ENCODE measurements at places on chromosomes 7 and 10.
A peak's percentile ranks its signal among the peaks of the same experiment; 100 is the strongest.

DNA sequence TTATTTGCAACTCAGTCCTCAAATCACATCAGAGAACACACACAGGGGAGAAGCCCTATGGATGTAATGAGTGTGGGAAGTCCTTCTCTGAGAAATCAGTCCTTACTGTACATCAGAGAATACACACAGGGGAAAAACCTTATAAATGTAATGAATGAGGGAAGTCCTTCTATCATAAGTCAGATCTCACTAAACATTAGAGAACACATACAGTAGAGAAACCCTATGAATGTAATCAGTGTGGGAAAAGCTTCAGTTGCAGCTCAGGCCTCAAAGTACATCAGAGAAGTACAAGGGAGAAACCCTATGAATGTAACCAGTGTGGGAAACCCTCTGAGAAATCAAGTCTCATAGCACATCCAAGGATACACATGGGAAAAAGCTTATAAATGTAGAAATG lies 39.0 kb upstream of the ZNF248 start:
- no peak for DNase-seq

DNA sequence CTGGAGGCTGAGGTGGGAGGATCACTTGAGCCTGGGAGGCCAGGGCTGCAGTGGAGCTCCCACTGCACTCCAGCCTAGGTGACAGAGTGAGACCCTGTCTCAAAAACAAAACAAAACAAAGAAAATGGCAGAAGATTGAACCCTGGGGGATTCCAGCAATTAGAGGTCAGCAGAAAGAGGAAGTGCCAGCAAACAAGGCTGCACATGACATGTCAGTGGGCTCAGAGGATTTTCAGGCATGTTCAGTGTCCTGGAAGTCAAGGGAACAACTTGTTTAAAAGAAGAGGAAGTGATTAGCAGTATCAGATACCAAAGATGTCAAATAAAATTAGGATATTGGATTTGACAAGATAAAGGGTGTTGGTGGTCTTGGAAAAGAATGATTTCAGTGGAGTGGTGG lies 32.3 kb downstream of the RAB18 start:
- DNase-seq = no peak

- DNase-seq = no peak
Observed at GRCh38 chr10:132104471-132105301, 38.9 kb downstream of the JAKMIP3 start.

- no peak for DNase-seq
Observed at GRCh38 chr10:35723059-35723458, 81.0 kb upstream of the FZD8 start.

- DNase-seq = no peak
Observed at GRCh38 chr7:15508258-15508657, 53.6 kb downstream of the AGMO start.

DNA sequence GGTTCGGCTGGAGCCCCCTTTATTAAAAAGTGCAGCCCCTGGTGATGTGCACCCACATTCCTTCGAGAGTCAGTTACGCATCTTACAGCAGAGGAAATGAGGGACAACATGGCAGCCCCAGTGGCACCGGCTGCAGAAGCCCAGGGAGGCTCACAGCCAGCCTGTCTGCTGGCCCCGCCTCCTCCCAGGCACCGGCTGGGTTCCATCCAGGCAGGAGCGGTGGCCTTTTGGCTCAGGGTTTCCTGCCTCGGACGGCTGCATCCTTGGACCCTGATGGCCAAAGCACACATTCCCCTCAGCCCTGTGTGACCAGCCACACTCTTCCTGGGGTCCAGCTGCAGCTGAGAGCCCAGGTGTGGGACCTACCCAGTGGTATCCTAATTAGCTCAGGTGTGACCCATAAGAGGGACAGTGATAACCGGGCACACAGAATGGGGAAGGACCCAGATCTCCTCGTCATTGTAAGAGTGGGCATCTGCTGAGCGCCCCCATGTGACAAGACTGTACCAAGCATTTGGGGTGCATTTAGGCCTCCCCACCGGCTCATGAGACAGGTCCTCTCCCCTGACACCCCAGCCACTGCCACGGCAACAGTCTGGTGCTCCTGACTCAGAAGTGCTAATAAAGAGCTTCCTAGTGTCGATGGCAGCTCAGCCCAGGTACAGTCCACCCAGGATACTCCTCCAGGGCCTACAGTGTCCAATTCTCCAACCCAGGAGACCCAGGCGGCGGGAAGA lies 63.3 kb upstream of the CHST15 start:
- no peak for DNase-seq

- no peak for DNase-seq
Observed at GRCh38 chr7:42180806-42181205, 56.2 kb downstream of the GLI3 start.

- no peak for DNase-seq
Observed at GRCh38 chr10:8830876-8831275, 776.4 kb downstream of the GATA3 start.

DNA sequence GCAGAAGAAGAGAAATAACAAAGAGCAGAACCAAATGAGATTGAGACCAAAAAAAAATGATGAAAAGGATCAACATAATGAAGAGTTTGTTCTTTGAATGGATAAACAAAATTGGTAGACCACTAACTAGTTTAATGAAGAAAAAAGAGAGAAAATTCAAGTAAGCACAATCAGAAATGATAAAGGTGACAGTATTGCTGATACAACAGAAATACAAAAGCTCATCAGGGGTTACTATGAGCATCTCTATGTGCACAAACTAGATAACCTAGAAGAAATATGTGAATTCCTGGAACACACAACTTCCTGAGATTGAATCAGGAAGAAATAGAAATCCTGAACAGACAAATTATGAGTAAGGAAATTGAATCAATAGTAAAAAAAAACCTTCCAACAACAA lies 157.1 kb downstream of the ZEB1 start:
- no peak for DNase-seq

GRCh38 chr7:80411621-80412020 lies 100.2 kb downstream of the GNAT3 start:
- DNase-seq = no peak

- DNase-seq = no peak
Observed at GRCh38 chr7:93008833-93009232, 108.9 kb downstream of the SAMD9 start.

DNA sequence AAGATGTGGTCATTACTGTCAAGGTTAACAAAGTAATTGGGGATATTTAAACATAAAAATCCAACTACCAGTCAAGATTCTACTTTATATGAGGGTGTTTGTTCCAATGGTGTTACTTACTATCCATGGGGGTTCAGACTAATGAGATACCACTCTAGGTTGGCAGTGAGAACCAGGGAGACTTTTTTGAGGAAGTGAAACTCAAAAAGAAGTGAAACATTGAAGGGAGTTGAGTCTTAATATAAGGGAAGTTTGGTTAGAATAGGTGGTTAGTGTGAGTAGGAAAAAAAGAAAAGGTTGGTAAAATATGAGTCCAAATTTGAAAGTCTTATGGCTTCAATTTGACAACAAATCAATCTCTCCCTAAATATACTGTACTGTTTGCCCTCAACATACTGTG lies 123.6 kb upstream of the ANK3 start:
- no peak for DNase-seq

DNA sequence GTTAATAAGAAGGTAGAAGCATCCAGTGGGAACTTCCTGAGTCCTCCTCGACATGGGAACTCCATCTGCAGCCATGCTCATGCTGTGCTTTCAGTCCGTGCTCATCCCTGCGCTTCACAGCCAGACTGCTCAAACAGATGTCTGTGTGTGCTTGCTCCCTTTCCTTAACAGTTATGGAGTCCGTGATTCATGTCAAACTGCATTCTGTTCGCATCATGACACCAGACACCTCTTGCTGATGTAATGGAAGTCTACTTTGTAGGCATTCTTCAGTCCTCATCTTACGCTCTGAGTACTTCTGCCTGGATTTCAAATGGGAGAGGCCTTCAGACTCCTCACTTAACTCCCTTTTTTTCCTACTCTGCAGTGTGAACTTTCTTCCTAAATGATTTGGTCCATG lies 304.9 kb downstream of the SUGCT start:
- no peak for DNase-seq

- no peak for DNase-seq
Observed at GRCh38 chr10:118998183-118998582, 31.3 kb upstream of the NANOS1 start.

- no peak for DNase-seq
Observed at GRCh38 chr7:30845426-30846135, 66.1 kb upstream of the AQP1 start.

DNA sequence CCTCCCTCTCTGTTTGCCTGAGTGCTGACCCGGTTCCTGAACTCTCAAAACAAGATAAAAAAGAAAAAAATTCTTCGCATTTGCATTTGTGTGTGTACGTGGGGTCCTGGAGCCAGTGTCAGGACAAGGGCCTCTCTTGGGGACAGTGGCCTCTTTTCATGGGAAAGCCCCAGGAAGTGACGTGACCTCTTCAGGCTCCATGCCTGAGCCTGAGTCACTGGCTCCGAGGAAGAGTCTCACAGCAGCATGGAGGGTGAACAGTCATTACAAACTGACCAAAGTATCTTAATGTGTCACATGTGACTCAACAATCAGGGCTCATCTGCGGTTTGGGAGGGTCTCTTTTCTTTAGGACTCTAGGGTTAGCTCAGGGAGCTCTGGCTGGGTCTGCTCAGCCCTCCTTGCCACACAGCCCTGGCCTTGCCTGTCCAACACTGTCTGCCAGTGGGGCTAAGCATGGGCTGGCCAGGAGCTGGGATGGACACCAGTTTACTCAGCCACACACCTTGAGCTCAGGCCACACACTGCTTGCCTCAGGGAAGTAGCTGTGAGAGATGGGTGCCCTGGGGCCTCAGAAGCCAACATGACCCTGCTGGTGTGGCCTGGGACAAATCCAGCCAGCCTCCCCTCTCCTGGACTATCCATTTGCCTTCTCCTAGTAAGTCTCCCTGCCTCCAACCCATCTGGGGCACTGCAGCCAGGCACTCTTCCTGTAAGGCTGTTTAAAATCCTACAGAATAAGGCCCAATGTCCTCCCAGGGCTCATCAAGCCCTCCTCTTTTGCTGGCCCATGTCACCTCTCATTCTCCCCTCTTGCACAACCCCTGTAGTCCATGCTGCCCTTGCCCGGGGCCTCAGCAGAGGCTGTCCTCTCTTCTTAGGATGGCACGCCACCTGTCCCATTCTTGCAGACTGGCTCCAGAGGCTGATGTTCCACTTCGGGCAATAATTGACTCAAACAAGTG lies 10.5 kb downstream of the TMEM273 start:
- DNase-seq = peak; percentile 34

DNA sequence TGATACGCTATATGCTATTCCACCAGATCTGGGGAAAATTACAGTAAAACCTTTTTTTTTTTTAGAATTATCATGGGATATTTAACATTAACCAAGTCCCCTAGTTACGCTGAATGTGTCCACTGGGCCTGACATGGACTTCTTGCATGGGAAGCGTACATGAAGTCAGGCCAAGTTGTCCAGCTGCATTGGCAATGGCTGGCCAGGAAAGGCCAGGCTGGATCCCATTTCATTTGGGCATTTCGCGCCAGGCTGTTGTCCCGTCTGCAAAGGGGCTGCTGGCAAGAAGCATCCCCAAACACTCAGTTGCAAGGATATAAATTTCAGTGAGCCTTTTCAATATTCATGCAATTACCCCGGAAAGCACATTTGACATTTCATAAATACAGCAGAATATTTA lies 933.3 kb downstream of the GRID1 start:
- no peak for DNase-seq

- DNase-seq = no peak
Observed at GRCh38 chr10:103111031-103111917, 81.8 kb downstream of the NT5C2 start.

DNA sequence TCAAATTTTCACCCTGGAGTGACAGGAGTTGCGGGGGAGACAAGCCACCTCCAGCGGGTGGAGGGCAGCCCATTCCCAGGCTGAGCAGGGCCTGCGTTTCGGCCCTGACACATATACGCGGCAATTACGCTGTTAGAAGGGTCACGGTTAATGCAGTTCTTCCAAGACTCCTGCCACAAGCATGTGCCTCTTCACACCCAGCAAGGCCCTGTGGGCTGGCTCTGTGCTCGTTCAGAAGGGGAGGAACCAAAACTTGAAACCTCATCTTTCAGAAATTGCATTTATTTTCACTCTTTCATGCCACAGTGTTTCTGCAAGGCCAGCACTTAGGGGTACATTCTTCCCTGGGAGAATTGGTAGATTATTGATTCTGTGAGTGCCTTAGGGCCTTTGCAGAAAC lies 24.7 kb downstream of the LRMDA start:
- DNase-seq = no peak

DNA sequence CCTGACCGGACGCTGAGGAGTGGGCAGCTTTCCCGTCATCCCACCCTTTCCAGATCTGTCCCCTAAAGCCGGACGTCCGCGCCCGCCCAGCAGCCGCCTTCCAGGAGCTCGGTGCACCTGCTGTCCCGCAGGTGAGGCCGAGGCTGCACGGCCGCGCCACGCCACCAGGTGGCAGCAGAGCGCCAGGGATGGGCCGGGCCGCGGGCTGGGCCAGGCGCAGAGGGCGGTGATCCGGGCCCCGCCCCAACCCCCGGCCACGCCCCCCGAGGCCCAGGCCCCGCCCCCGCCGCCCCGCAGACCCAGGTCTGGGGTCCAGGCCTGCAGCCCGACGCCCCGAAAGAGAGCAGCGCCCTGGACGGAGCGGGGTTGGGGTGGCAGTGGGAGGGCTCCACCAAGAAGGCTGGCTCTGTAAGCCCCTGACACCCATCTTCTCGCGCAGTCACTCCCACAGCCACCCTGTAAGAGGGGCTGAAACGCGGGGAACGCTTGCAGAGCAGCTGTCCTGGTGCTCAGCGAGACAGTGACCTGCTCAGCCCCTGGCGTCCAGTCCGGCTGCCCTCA lies 32.2 kb downstream of the FOXL3 start:
- peak; percentile 84 for DNase-seq

DNA sequence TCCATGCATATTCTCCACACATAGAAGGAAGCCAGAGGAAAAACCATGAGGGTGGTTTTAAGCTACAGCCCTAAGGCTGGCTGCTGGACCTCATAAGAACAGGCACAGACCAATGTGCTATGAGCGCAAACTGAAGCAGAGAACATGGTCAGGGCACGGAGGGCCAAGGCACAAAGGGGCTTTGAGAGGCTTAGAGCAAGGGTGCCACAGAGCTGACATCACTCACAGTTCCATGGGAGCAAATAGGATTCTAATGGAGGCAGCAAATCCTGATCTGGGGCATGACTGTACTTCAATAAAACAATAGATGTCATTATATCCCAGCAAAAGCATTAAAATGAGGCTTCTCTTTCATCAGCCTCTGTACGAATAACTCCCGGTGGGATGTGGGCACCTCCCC lies 162.4 kb downstream of the COBL start:
- no peak for DNase-seq

DNA sequence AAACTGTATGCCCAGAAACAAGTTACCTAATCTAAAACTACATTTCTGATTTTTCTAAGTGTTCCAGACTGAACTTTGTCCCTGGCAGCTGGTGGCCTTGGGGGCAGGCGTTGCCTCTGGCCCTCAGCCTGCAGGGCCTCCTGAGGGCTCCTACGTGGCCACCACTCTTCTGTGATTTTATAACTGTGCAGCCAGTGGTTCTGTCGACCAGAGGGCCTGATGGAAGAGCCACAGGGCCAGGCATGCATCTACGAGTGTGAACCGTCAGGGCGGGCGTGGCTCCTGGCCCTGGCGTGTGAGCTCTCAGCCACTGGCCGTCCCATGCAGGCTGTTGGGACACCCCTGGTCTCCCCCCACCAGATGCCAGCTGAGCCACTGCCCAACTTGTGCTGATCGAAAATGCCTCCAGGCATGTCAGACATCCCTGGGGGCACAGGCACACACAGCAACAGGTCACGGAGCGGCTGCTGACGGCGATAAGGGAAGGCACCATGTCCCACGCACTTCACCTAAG lies 173.4 kb downstream of the ZMYND11 start:
- DNase-seq = no peak
